Brain (organoid and tissue), 16 donors: ENCODE measurements at places on chromosomes 12 and 14.

- DNase-seq: no peak
These were observed 668 bp downstream of the GPR84 start for GRCh38 chr12:54363618-54364017.

GRCh38 chr14:35337269-35338255 is 45.4 kb downstream of the PSMA6 start:
- no peak for DNase-seq

DNA sequence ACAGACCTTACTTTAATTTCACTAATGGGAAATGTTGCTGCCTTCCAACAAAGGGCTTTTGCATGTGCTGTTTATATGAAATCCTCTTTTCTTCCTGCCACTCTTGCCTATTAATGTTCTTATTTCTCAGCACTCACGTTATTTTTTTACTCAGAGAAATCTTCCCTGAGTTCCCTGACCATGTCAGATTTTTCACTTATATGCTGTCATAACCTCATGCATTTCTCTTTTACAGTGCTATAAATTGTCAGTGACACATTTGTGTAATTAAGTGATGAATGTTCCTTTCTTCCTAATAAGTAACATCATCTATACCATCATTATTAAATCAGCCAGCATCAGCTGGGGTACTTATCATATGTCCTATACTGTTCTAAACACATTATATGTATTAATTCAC is 444.1 kb downstream of the DIO2 start:
- no peak for DNase-seq

- DNase-seq: no peak
These were observed 2.8 kb upstream of the PYROXD1 start for GRCh38 chr12:21434699-21435098.

GRCh38 chr14:22566845-22567244 is 22.2 kb downstream of the DAD1 start:
- no peak for DNase-seq
